Epithelial cell of umbilical artery (primary cell): ENCODE measurements at places on chromosomes 7 and 10. TPM values are rescaled to one million over a fixed set of nuclear protein-coding genes. Genes with fewer than 3 reads are reported as not detected.

Gene IKZF5
- total RNA-seq: 1.9 and 6.8 TPM in 2 replicates

Gene C10orf95
- not detected in 2 replicates for total RNA-seq

Gene ANKRD1
- 1,195 and 1,657 TPM in 2 replicates for total RNA-seq

Gene LRRC18
- not detected in 2 replicates for total RNA-seq

Gene AKR1B1
- total RNA-seq: 128 and 161 TPM in 2 replicates

Gene VGF
- total RNA-seq: 0.32 and 1.1 TPM in 2 replicates

Gene CPA4
- total RNA-seq: 0.32 and 1.7 TPM in 2 replicates

Gene HOXA11
- total RNA-seq: 8.1 and 10.3 TPM in 2 replicates

Gene PTF1A
- not detected in 2 replicates for total RNA-seq
